Activated naive CD8-positive, alpha-beta T cell treated with anti-CD3 and anti-CD28 coated beads, Interleukin-2, amount 50 U/mL, for 24 hours (primary cell): ENCODE measurements at places on chromosomes 13 and 19.

- no peak for DNase-seq
- H3K4me3 ChIP-seq, result no peak overlapping the region
- no peak overlapping the region for H3K27ac ChIP-seq
Measured at GRCh38 chr19:55712804-55713631, 25.2 kb downstream of the NLRP9 start.

DNA sequence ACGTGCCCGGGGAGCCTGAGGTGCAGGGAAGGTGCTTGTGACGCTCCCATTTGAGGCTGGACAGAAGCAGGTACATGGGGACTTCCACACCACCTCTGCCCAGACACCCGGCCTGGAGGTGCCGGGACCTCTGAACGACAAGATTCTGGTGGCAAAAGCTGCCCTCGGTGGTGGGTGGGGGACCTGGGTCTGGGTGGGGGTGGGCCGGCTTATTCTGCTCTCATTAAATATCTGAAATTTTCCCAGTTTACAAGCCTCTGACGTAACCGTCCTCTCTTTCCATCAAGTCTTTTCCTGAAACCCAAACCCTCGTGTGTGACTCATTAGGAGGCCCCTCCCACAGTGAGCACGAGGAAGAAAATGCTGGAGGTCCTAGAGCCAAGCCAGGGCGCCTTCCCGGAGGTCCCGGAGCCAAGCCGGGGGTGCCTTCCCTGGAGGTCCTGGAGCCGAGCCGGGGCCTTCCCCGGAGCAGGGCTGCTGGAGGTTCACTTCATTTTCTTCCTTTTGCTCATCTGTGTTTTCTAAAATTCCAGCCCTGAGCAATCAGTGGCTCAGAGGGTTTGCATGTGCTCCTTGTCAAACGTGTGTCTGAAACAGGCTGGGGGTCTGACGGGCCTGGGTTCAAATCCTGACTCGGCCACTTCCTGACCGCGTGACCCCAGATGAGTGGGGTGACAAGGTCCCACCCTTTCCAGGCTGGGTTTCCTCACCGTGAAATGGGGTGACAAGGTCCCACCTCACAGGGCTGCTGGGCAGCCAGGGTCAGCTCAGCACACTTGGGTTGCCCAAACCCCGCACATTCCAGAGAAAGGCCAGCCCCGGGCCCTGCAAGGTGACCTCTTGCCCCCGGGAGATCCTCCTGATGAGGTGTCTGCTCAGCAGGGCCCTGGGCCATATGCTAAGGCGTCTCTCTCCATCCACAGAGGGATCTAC is 10.0 kb downstream of the CFD start:
- no peak overlapping the region for H3K4me3 ChIP-seq
- H3K27me3 ChIP-seq, result no peaks in the 10 kb centered on the region
- DNase-seq, result no peak
- H3K27ac ChIP-seq, result no peak overlapping the region

DNA sequence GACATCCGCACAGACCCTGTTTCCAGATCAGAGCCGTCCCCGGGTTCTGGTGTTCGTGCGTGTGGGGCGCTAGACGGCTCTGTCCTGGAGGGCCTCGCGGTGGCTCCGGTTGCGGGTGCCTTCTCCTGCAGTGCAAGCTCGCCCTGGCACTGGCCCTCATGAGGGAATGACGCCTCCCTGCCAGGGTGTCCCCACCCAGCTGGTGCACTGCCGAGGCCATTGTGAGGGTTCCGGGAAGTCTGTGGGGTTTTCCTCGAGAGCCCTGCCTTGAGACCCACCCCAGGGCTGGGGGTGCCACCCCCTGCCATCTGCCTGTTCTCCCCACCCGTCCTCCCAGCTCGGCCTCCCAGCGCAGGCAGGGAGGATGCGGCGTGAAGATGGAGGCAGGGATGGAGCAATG is 19.2 kb upstream of the GNA15 start:
- DNase-seq, result no peak
- no peak overlapping the region for H3K27ac ChIP-seq
- H3K4me1 ChIP-seq, result no peaks in the 10 kb centered on the region
- no peaks in the 10 kb centered on the region for H3K27me3 ChIP-seq
- H3K4me3 ChIP-seq, result no peak overlapping the region
- no peaks in the 10 kb centered on the region for H3K36me3 ChIP-seq

- H3K27ac ChIP-seq, result no peak overlapping the region
- no peaks in the 10 kb centered on the region for H3K36me3 ChIP-seq
- H3K4me3 ChIP-seq, result no peak overlapping the region
- H3K27me3 ChIP-seq, result no peaks in the 10 kb centered on the region
- no peak for DNase-seq
Measured at GRCh38 chr13:40352380-40352778, 314.1 kb downstream of the FOXO1 start.

DNA sequence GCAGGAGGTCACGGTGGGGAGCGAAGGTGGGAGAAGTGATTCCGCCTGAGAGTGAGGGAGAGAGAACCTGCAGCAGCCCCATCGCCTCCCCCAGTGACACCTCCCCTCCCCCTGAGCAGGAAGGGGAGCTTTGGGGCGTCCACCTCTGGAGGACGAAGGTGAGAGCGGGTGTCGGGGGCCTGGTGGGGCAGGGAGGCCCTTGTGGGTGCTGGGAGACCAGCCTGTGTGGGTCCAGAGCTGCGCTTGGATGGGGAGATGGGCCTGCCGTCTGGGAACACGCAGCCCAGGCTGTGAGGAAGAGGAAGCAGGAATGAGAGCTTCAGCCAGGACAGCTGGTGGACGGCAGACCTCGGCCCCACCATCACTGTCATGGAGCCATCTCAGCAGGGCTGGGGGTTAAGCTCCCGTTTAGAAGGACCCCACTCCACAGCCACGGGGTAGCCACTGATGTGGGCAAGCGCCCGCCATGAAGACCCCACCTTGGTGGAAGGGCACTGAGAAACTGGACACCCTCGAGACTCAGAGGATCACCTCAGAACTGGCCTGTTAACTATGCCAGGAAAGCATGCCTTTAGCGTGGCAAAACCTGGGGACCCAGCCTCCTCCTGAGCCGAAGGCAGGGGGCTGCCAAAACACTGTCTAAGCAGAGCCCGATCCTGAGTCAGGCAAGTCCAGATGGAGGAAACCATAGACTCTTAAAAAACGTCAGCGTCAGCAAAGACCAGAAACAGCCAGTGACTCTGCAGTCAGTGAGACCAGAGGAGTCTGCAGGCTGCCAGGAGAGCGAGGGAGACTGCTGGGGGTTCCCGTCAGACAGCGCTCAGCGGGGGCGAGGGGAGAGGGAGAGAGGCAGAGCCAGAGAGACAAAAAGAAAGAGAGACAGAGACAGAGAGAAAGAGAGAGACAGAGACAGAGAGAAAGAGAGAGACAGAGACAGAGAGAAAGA is 6.4 kb upstream of the PROZ start:
- H3K36me3 ChIP-seq, result no peaks in the 10 kb centered on the region
- peaks cover 19% of the 10 kb centered on the region for H3K27me3 ChIP-seq
- peak; percentile 16 for DNase-seq
- peaks cover 16% of the 10 kb centered on the region for H3K4me1 ChIP-seq
- peak overlapping the region; percentile 74 for H3K4me3 ChIP-seq

GRCh38 chr13:104098421-104098820 is 1032.2 kb upstream of the SLC10A2 start:
- H3K4me1 ChIP-seq, result no peaks in the 10 kb centered on the region
- no peak overlapping the region for H3K4me3 ChIP-seq
- no peak for DNase-seq

DNA sequence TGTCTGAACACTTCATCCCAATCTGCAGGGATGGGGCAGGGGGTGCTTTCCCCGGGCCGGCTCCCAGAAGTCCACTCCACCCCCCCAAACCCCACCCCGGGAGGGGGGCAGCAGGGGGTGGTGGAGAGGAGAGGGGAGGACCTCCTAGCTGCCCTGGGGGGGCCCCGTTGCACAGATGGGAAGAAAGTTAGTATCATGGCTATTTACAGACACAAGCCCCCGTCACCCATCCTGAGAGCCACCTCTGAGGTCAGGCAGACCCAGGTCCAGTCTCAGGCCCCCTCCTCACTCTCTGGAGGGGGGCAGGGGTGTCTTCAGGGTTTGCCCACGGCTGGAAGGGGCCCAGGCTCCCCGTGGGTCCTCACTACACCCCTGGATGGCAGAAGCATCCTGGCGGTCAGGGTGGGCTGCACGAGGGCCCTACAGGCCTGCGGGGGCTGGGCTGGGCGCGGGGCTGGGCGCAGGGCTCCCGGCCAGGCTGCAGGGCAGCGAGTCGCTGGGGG is 5.8 kb upstream of the REXO1 start:
- no peak for DNase-seq
- peaks cover 5% of the 10 kb centered on the region for H3K36me3 ChIP-seq
- H3K27me3 ChIP-seq, result no peaks in the 10 kb centered on the region
- peaks cover 57% of the 10 kb centered on the region for H3K4me1 ChIP-seq
- H3K4me3 ChIP-seq, result no peak overlapping the region

DNA sequence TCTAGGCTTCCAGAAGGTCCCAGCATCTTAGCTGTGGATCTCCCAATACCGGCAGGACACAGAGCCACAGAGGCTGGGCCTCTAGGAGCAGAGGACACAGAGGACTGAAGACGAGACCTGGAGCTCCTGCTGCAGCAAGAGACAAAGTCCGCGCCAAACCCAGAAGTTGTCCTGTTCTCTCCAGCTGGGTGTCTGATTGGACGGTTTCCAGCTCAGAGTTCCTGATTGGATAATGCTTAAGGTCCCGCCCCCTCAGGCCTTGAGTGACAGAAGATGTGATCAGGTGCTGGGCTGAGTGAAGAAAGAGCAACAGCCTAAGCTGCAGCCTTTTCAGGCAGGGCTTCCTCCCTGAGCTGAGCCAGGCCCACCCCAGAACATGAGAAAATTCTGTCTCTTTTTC is 59.9 kb upstream of the ZNF85 start:
- no peaks in the 10 kb centered on the region for H3K4me1 ChIP-seq
- H3K36me3 ChIP-seq, result peaks cover 1% of the 10 kb centered on the region
- no peak overlapping the region for H3K27ac ChIP-seq
- H3K27me3 ChIP-seq, result peaks cover 2% of the 10 kb centered on the region

DNA sequence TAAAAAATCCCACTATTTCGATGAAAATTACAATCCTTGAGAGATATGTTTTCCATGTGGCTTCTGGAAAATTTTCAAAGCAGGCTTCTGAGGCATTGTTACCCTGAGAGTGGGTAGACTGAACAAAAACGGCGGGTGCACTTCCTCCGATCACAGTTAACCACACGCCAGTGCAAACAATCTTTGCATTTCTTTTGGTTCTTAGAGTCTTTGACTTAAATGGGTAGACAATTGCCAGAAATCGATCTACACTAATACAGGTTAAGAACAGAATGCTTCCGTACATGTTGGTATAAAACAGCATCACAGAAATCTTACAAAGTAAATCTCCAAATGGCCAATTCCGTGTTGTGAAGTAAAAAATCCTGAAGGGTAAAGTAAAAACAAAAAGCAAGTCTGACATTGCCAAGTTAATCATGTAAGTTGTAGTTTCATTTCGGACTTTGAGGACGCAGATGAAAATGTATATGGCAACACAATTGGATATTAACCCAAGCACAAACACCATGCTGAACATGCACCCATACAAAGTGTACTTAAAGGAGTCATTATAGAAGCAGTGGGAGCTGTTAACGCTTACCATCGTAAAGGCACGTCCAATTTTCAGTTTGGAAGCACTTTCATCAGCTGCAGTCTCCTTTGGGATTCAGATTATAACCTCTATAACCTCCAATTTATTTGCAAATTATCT is 927 bp downstream of the LPAR6 start:
- H3K27ac ChIP-seq, result peak overlapping the region; percentile 82
- H3K4me3 ChIP-seq, result peak overlapping the region; percentile 88
- no peaks in the 10 kb centered on the region for H3K27me3 ChIP-seq
- no peak for DNase-seq

- no peak for DNase-seq
- H3K4me3 ChIP-seq, result no peak overlapping the region
- no peaks in the 10 kb centered on the region for H3K27me3 ChIP-seq
- no peak overlapping the region for H3K27ac ChIP-seq
Measured at GRCh38 chr19:19371059-19371458, 34.4 kb upstream of the GATAD2A start.

DNA sequence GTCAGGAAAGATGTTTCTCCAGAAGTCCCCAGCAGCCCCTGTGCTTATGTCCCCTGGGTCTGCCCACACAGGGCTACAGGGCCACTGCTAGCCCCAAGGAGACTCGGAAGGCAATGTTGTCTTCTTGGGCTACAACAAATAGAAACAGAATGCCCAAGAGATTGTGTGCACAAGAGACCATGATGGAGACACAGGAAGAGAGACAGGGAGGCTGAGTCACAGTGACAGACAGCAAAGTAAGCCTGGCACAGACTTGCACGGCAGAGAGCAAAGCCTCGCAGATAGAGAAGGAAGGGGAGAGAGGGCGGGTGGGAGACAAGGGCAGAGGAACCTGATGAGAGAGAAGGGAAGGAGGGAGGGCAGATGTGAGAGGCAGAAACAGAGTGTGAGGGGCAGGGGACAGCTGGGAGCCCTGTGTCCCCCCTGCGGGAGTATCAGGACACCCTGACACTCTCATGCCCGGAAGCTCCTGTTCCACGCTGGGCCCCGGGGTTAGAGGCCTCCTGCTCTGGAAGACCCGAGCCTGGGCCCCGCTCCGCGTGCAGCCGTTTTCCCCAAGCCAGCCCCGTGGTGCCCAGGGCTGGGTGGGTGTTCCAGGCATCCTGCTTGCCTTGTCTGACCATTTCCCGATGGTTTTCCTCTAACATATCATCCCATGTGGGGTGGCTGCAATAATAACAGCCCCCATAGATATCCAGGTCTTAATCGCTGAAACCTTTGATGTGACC is 2.7 kb upstream of the PLA2G4C start:
- peaks cover 16% of the 10 kb centered on the region for H3K36me3 ChIP-seq
- peaks cover 21% of the 10 kb centered on the region for H3K4me1 ChIP-seq
- H3K27me3 ChIP-seq, result no peaks in the 10 kb centered on the region
- no peak overlapping the region for H3K4me3 ChIP-seq
- no peak for DNase-seq

- H3K27ac ChIP-seq, result peak overlapping the region; percentile 59
- peaks cover 26% of the 10 kb centered on the region for H3K4me1 ChIP-seq
- no peak overlapping the region for H3K4me3 ChIP-seq
- peaks cover 35% of the 10 kb centered on the region for H3K36me3 ChIP-seq
- no peaks in the 10 kb centered on the region for H3K27me3 ChIP-seq
- DNase-seq, result no peak
Measured at GRCh38 chr19:19040417-19040816, 7.0 kb downstream of the ARMC6 start.

GRCh38 chr13:54078271-54078870 is 1049.8 kb downstream of the OLFM4 start:
- no peaks in the 10 kb centered on the region for H3K4me1 ChIP-seq
- H3K36me3 ChIP-seq, result no peaks in the 10 kb centered on the region
- no peak overlapping the region for H3K4me3 ChIP-seq
- no peak for DNase-seq
- no peaks in the 10 kb centered on the region for H3K27me3 ChIP-seq

DNA sequence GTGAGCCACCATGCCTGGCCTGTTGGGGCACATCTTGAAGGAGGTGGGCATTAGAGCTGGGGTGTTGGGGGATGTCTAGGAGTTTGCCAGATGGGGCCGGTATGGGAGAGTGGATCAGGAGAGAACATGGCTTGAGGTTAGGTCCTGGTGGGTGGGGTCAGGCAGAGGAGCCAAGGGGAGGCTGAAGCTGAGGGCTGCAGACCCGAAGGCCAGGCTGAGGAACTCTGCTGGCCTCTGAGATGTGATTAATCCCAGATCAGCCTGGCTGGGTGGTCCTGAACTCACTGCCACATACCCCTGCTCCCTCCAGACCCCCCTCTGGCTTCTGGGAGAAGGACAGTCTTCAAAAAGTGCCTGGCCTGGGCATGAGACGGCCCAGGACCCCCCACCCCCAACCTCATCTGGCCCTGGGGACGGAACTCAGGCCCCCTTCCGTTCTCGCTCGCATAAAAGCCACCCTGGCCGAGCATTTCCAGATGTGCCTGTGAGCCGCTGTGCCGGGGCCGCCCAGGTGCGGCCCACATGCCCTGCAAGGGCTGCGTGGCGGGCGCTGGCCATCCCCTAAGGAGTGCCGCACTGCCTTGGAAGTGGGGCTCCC is 2.7 kb downstream of the FSTL3 start:
- H3K27me3 ChIP-seq, result peaks cover 15% of the 10 kb centered on the region
- H3K4me3 ChIP-seq, result peak overlapping the region; percentile 71
- no peaks in the 10 kb centered on the region for H3K36me3 ChIP-seq
- peaks cover 11% of the 10 kb centered on the region for H3K4me1 ChIP-seq
